ENCODE measurements at places on chromosomes 16 and 17.

- no peak for DNase-seq
These were observed 34.4 kb downstream of the NFAT5 start for GRCh38 chr16:69600202-69600601.

GRCh38 chr16:59296888-59297287 is 562.8 kb upstream of the GOT2 start:
- no peak for DNase-seq

DNA sequence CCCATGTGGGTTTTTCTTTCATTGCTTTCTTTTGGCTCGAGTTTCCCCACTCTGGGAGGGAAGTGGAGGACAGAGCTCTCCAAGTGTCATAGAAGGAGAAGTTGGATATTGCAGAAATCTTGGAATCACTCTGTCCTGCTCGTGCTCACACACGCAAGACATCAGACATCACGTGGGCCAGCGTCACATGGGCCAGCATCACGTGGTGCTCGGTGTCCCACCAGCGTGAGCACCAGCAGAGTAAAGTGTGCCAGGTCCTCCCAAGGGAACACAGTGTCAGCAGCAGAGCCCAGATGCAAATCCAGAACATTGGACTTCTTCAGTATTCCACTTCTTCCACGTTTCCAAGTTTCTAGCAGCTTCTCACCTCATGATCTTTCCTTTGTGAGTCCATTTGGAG is 327.0 kb downstream of the FOXL1 start:
- no peak for DNase-seq

DNA sequence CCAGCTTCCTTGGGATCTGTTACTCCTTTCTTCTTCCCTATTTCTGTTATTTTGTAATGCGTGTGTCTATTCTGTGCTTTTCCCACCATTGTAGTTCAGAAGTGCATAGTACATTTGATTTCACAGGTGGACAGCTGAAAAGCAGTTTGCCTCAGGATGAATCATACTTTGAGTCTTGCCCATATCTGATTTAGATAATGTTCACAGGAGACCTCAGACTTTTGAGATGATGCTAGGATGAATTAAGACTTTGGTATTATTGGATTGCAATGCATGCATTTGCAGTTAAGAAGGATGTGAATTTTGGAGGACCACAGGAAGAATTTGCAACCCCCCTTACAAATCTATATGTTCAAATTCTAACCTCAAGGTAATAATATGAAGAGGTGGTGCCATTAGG is 769.6 kb downstream of the CDH11 start:
- DNase-seq = no peak

DNA sequence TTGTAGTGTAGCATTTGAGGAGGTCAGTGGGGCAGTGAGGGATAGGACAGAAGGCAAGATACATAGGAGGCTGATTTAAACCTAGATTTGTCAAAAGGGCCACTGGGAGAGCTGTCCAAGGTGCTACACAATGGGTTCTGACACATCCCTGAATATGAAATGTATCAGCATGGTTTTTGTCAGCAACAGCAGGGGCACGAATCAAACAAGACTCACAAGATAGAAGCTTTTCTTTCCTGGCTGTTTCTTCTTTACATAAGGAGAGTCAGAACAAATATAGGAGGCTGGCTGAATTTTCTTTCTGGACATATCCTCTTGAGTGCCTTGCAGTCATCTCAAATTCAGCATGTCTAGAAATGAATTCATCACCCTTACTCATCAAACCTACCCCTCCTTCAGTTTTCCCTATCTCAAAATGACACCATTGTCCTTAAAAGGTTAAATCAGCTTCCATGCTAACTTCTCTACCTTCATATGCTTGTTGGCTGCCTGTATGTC is 130.5 kb downstream of the NPIPB5 start:
- no peak for DNase-seq

DNA sequence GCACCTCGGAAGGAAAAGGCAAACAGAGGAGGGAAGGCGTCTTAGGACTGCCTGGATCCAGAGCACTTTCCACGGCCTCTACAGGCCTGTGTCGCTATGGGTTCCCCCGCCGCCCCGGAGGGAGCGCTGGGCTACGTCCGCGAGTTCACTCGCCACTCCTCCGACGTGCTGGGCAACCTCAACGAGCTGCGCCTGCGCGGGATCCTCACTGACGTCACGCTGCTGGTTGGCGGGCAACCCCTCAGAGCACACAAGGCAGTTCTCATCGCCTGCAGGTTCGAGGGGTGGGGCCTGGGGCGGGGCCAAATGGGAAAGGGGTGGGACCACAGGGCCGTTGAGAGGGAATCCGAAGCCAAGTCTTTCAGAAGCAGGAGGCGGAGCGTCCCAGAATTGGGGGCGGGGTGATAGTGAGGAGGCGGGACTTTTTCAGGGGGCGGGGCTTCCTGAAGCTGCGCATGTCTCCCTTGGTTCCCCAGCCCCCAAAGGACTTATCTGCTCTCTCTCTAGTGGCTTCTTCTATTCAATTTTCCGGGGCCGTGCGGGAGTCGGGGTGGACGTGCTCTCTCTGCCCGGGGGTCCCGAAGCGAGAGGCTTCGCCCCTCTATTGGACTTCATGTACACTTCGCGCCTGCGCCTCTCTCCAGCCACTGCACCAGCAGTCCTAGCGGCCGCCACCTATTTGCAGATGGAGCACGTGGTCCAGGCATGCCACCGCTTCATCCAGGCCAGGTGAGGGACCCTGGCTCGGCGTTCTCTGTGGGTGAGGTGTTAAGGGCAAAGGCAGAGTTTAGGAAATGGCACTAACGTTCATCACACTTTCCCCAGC is 939 bp downstream of the BCL6B start:
- peak; percentile 89 for DNase-seq
